Progenitor cell of endocrine pancreas (in vitro differentiated cells): ENCODE measurements at places on chromosomes 2 and 18. TPM values are rescaled to one million over a fixed set of nuclear protein-coding genes. Genes with fewer than 3 reads are reported as not detected.

DNA sequence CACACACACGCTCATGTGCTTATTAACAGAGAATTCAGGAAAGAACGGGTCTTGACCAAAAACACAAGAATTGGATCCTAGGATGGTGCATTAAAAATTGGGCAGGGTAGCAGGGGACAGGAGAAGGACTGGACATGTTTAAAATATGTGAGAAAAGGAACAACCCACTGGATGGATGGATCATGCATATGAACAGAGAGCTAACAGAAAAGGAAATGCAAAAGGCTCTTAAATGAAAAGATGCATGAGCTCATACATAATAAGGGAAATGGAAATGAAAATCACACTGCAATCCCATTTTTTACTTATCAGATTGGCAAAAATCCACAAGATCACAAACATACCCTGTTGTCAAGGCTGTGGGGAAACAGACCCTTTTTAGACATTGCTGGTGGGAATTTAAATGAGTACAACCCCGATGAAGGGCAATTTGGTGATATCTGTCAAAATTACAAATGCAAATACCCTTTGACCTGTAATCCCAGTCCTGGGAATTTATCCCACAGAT, 440.6 kb upstream of the SLC14A2 start:
- H3K27ac ChIP-seq: no peak overlapping the region
- peaks cover 9% of the 10 kb centered on the region for H3K4me1 ChIP-seq
- H3K36me3 ChIP-seq: no peaks in the 10 kb centered on the region
- DNase-seq: no peak
- H3K4me3 ChIP-seq: no peak overlapping the region
- peaks cover 15% of the 10 kb centered on the region for H3K27me3 ChIP-seq

IL36G gene
- not detected in 2 replicates for total RNA-seq

DNA sequence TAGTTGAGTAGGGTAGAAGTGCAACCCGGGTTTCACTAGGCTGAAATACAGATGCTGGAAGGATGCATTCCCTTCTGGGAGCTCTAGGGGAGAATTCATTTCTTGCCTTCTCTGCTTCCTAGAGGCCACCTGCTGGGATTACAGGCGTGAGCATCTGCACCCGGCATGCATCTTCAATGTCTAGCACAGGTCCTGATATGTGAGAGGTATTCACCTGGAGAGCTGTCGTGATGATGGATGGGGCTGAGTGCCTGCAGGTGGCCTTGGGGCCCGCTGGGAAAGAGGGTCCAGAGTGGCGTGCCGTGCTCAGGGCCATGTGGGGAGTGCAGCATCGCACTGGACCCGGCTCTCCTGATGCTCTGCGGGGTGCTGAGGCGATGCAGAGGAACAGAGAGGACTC, 6.6 kb upstream of the NTSR2 start:
- peaks cover 51% of the 10 kb centered on the region for H3K27me3 ChIP-seq
- no peaks in the 10 kb centered on the region for H3K36me3 ChIP-seq
- peaks cover 7% of the 10 kb centered on the region for H3K4me1 ChIP-seq
- no peak for DNase-seq

DNA sequence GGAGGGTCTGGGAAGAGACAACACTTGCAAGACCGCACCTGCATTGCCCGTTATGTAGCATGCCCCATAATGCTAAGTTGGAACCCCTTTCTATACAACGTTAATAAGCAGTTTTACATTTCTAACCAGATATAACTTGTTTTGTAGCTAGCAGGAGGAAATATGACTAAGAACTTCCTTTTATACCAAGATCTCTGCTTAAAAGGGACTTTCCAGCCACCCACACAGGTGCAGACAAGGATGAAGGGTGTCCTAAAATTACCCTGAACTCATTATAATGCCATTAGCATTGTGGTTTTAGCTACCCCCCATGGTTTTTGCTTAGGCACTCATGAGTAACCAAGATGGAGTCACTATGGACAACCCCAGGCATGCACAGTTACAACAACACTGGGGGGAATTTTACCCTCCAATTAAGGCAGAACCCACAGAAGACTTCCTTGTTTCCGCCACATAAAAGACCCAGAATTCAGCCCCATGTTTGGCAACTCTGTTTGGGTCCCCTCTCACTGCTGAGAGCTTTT, 362.8 kb downstream of the CBLN2 start:
- H3K27ac ChIP-seq: no peak overlapping the region
- H3K36me3 ChIP-seq: no peaks in the 10 kb centered on the region
- no peaks in the 10 kb centered on the region for H3K27me3 ChIP-seq
- H3K4me1 ChIP-seq: no peaks in the 10 kb centered on the region
- no peak overlapping the region for H3K4me3 ChIP-seq

DNA sequence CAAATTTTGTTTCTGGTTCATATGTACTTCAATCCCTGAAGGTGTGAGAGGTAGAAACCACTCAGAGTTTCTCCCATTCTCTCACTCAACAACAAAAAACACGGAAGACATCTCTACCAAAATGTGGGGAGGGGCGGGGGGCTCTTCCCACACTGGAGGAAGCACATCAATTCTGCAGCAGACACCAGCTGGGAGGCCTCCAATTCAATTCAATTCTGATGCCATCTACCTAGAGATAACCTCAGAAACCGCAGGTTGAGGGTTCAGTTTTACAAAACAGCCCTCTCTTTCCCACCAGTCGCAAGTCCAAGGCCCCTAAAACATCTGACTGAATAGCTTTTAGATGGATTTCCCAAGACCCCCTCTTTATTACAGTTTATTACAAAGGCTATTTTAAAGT, 7.0 kb upstream of the MCFD2 start:
- no peak for DNase-seq
- H3K4me3 ChIP-seq: no peak overlapping the region
- H3K36me3 ChIP-seq: peaks cover 15% of the 10 kb centered on the region
- H3K27me3 ChIP-seq: no peaks in the 10 kb centered on the region
- no peak overlapping the region for H3K27ac ChIP-seq
- peaks cover 4% of the 10 kb centered on the region for H3K4me1 ChIP-seq

DNA sequence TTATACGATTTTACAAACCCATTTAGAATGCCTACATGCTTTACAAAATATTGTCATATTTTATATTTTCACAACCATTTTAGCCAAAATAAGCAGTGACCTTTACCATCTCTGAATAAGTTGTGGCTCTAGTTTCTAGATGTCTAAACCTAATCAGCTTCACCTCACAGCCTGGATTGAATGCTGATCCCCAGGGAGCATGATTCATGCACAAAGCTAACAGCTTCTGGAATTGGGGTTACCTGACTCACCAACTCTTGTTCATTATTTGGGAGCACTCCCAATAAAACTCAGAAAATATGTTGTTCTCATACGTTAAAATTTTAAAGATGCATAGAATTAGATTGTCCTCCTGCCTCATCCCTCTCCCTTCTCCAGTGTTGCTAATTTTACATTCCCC, 611.7 kb upstream of the NETO1 start:
- no peak overlapping the region for H3K4me3 ChIP-seq
- H3K27me3 ChIP-seq: no peaks in the 10 kb centered on the region
- DNase-seq: no peak
- peaks cover 9% of the 10 kb centered on the region for H3K4me1 ChIP-seq
- no peak overlapping the region for H3K27ac ChIP-seq

- H3K36me3 ChIP-seq: no peaks in the 10 kb centered on the region
- no peak for DNase-seq
These were observed 11.1 kb downstream of the SLC8A1 start for GRCh38 chr2:40440835-40441234.
